RKO (cell line): ENCODE measurements at places on chromosomes 11 and 22.

- peak; percentile 58 for DNase-seq
Measured at GRCh38 chr11:36672815-36673450, 74.9 kb upstream of the RAG2 start.

DNA sequence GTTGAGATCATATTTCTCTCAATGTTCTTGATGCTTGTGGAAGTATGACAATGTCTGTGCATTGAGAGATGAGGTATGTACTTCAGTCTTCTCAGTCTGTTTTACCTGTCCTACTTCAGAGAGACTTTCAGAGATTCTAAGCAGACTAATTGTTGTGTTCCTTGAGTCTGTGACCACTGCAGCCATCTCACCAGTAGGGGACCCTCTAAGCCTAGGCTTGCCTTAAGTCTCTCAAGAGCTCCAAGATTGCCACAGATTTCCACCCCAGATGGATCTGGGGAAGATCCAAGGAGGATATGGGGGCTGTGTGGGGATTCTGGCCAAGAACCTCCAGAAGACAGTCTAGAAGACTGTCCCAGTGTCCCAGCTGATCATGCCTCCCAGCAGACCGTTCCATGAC is 179.9 kb upstream of the PLET1 start:
- DNase-seq: no peak

- DNase-seq: no peak
Measured at GRCh38 chr11:86243396-86243795, 1.2 kb upstream of the EED start.

DNA sequence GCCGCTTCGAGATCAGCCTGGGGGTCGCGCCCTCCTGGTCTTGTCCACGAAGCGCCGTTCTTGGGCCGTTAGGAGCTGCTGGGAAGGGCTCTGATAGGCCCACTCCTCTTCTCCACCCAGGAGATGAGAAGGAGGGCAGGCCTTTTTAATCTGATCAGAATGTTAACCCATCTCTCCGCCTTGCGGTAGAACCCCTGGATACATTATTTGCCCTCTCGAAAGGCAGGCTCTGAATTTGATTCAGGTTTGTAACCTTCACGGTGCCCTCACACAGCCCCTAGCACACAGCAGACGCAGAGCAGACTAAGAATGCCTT is at the start of gene CCDC83:
Gene CCDC83 (plus strand): TSS at position 43 of the 316 bp plus-strand sequence. CDS start 9,741 bp downstream, outside the sequence.
- no peak for DNase-seq

DNA sequence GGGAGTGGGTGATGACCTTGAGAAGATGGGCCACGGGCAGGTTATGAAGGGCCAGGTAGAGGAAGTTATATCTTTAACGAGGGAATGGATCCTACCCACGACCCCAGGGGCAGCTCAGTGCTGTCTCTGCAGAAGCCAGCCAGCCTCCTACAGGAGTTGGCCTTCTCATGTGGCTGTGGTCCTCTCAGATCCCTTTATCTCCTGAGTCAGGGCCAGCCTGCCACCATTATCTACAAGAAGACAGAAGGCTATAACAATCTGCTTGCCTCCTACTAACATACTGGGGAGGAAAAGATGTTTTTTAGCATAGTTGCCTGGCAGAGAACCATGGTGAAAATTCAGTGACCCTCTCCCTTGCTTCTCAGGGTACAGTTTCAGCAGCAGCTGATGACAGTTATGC is 7.0 kb upstream of the YWHAH start:
- no peak for DNase-seq
